ENCODE measurements at places on chromosomes 6 and 20. TPM values are rescaled to one million over a fixed set of nuclear protein-coding genes. Genes with fewer than 3 reads are reported as not detected.

The GRM1 gene
- not detected for total RNA-seq

The MRAP2 gene
- not detected for total RNA-seq

The HMGN4 gene
- 86.4 TPM for total RNA-seq

The RPN2 gene
- total RNA-seq = 126 TPM

The WFDC10B gene
- not detected for total RNA-seq

The SULF2 gene
- total RNA-seq = 1.2 TPM

The MDC1 gene
- total RNA-seq = 50.2 TPM

The TCF21 gene
- total RNA-seq = not detected

The PDYN gene
- total RNA-seq = not detected

The LY6G6D gene
- not detected for total RNA-seq

- no peak for DNase-seq
These were observed 220.4 kb downstream of the KIF16B start for GRCh38 chr20:16352751-16353416.

- DNase-seq = no peak
These were observed 2.3 kb downstream of the GNAS start for GRCh38 chr20:58854638-58855471.

GRCh38 chr6:8325743-8326142 is 109.6 kb downstream of the SLC35B3 start:
- no peak for DNase-seq

- DNase-seq = no peak
These were observed 302.4 kb downstream of the THBS2 start for GRCh38 chr6:168951217-168951616.

GRCh38 chr6:116210750-116211425 is 43.0 kb downstream of the TSPYL4 start:
- no peak for DNase-seq

- DNase-seq = no peak
These were observed 82.7 kb downstream of the SIM1 start for GRCh38 chr6:100382031-100382430.

- DNase-seq = no peak
These were observed 2.0 kb downstream of the MAN1A1 start for GRCh38 chr6:119347466-119348095.

GRCh38 chr6:166806217-166806838 is 150.0 kb downstream of the RNASET2 start:
- no peak for DNase-seq

- DNase-seq = no peak
These were observed 9.0 kb downstream of the EEF1A1 start for GRCh38 chr6:73511796-73512195.

DNA sequence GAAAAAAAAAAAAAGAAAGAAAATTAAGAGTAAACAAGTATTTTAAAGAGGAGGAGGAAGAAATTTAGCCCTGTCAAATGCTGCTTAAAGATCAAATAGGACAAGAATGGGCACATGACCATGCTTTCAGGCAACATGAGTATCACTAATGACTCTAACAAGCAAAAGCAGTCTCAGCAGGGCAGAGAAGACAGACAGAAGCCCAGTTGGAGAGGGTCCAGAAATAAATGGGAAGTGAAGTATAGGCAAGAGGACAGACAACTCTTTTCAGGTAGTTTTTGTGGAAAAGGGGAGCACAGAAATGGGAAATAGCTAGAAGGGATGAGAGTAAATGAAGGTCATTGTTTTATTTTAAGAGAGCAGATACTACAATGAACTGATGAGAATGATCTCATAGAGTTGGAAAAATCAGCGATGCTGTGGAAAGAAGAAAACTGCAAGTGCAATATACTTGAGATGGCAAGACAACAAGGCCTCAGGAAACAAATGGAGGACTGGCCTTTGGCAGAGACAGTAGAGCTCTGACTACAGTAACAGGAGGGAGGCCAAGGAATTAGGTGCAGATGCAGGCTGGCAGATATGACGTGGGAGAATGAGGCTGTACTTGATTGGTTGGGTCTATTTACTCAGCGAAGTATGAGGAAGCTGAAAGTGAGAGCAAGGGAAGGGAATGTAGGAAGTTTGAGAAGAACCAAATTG is 40.3 kb downstream of the KIF6 start:
- no peak for DNase-seq

- DNase-seq = no peak
These were observed 88.1 kb downstream of the SYNJ2 start for GRCh38 chr6:158069800-158070195.

DNA sequence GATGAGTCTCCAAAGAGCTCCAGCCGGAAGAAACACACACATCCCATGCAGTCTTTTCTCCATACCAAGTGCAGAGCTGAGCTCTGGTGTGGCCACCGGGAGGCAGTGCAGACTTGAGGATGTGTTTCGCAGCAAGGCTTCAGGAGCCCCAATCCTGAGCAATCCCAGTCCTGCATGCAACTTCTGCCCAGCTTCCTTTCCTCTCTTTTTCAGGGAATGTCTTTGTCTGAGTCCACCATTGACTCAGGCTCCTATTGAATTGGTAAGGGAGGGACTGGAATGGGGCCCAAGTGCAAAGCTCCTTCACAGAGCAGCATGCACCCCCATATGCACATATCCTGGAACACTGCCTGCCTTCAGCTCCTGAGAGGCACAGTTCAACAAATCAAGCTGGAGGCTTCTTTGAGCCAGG is 50.5 kb upstream of the ASIP start:
- peak; percentile 48 for DNase-seq

- DNase-seq = no peak
These were observed 12.8 kb downstream of the RGS17 start for GRCh38 chr6:153117986-153118879.

DNA sequence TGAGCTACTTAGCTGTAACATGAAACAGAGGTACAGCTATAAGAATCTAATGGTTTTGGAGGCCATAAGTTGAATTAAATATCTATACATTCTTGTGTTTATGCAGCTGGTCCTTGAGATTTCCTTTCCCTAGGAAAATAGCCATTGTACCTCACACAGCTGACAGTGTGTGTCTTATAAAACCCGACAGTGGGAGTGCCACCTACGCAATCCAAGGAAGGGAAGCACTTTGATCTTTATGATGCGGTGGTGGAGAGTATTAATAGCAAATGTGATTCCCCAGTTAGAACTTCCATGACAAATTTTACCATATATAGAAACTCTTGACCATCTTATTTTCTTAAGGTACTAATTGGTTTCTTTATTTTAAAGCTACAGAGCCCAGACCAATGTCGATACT is 149.5 kb downstream of the TMEM200A start:
- no peak for DNase-seq

DNA sequence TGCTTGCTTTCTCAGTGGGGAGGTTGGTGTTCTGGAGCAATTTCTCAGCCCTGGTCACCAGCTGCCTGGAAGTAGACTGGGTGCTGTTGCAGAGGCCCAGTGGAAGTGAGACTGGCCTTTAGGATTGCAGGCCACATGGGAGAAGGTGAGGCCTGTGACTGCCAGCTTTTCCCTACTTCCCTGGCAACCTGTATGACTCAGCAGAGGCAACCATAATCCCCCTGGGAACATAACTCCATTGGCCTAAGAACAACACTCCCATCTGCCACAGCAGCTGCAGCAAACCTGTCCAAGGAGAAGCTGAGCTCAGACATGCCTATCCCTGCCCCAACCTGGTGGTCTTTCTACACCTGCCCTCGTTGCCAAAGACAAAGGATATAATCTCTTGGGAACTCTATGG is 473.5 kb upstream of the SPTLC3 start:
- DNase-seq = no peak

DNA sequence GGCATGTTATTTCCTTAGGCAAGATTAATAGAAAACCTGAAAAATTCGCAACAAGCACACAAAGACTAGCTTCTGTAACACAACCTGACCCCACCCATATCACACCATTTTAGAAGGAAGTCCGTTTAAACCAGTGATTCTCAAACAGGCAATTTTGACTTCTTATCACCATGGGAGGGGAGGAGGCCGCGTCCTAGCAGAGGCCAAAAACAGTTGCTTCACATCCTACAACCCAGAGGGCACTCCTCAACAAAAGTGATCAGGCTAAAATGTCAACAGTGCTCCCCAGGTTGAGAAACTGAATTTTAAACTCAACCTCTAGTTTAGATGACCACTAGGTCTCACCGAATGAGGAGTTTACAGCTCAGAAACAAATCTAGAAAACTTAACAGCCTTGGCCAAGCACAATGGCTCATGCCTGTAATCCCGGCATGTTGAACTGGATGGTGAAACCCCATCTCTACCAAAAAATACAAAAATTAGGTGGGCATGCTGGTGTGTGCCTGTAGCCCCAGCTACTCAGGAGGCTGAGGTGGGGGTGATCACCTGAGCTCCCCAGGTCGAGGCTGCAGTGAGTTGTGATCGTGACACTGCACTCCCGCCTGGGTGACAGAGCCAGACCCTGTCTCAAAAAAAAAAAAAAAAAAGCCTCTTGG is 3.4 kb downstream of the SNX5 start:
- DNase-seq = no peak

GRCh38 chr20:32195581-32195980 is 12.0 kb downstream of the PLAGL2 start:
- DNase-seq = no peak

- no peak for DNase-seq
These were observed 157.7 kb upstream of the AKAP12 start for GRCh38 chr6:151082079-151082478.

DNA sequence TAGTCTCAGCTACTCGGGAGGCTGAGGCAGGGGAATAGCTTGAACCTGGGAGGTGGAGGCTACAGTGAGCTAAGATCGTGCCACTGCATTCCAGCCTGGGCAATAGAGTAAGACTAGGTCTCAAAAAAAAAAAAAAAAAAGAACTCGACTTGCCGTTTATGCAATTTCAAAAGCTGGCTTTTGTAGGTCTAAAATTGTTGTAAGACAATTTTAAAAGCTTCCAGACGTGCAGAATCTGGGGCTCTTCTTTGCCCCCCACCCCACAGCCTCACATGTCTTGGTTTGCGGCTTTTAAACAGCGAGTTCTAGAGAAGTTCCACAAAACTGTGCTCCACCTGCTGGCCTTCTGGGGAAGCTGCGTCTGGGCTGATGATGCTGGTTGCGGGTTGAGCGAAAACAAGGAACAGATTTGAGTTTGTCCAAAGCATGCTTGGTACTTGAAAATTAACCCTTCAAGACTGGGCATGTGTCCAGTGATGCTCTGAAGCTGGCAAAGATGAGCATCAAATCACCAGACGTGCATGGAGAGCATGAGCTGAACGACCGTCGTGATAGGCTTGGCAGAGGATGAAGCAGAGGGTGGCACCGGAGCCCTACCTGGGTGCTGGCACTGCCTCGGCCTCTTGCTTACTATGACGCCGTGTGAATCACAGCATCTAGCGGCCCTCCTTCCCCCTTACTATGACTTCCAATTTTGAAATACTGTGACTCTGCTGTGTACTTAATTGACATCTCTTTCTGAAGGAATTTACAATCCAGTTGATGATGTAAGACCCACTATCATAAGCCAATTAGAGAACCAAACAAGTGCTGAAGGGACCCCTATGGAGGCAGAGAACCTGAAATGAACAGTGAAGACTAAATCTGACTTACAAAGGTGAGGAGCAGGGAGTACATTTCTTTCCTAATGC is 171.4 kb downstream of the GMPR start:
- peak; percentile 47 for DNase-seq

- no peak for DNase-seq
These were observed 157.0 kb upstream of the INSM1 start for GRCh38 chr20:20210943-20211273.

- DNase-seq = peak; percentile 48
These were observed 302.5 kb downstream of the DHX35 start for GRCh38 chr20:39264506-39265172.

DNA sequence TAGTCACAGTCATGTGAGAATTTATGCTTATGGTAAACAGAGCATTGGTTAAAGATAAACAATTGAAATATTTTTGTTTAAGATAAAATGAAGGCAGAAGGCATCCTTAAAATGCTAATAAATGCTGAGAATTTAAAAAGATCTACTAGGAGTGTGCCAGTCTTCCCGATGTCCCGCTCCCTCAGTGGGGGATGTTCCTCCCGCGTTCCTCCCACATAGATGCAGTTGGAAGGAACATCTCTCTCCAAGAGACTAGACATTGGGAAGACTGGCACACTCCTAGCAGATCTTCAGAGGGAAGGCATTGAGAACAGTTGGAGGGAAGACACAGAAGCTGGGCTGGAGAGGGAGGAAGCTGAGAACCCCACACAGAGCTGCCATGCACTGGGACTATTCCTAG is 203.3 kb downstream of the EDN1 start:
- no peak for DNase-seq

DNA sequence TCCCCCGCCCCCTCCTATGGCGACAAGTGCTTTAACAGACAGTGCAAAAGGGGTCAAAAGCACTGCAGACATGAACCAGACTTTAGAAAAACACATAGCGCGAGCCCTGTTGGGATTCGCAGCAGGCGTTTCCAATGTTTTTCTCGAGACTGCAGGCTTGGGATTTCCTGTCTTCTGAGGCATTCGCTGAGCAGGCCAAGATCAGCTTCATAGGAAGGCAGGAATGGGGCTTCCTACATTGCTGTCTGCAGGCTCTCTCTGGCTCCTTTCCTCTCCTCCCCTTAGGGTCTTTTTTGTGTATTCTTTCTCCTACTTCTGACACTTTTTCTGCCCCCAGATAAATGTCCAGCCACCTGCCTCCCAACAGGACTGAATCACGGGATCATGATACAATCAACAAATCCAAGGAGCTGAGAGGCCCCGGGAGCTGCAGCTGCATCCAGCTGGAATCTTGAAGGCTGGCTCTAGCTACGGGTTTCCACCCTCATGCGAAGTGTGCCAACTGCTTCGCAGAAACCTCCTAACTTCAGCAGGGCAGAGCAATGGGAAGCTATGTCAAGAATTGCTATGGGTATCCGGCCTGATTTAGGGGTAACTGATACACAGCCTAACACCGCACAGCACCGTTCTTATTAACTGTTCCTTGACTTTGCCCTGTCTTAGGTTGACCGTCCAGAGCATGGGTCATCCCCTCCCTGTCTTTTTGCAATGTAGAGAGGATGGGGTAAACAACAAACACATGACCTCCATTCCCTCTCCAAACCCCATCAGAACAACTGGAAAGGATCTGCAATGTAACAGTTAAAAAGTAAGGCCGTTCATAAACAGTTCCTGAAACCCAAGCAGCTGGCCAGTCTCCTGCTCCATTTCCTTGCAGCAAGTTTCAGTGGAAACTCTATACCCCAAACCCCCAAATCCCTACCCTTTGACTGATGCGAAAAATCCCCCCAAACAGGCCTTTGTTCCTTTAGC is 31.5 kb downstream of the SNX5 start:
- DNase-seq = no peak

DNA sequence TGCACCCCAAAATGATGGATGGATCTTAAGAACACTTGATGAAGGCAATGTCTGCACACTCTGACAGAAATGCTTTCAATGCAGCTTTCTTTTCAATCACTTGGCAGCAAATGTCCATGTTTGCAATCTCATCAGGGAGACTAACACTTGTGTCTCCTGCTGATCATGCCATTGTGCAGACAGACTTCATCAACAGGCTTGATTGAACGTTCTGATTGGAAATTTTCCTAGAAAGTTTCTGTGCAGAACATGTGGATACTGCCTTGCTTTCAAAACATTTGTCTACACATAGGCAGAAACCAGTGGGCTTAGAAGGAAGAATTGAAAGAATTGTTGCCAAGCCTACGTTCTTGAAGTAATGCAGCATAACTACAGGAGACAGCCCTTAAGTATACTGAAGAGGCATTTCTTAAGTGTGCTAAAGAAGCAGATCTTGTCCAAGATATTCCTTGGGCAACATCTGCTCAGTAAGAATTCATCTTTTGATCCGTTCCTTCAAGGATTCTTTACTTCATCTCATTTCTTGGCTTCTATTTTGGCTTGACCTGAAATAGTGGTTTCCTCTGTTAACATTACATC is 120.4 kb upstream of the PLCB4 start:
- no peak for DNase-seq

All from activated naive CD8-positive, alpha-beta T cell treated with anti-CD3 and anti-CD28 coated beads, Interleukin-2, amount 10 ng/mL, durations not matched to agents 7 days and 5 days (primary cell).